ENCODE measurements at places on chromosomes 16 and 17.

DNA sequence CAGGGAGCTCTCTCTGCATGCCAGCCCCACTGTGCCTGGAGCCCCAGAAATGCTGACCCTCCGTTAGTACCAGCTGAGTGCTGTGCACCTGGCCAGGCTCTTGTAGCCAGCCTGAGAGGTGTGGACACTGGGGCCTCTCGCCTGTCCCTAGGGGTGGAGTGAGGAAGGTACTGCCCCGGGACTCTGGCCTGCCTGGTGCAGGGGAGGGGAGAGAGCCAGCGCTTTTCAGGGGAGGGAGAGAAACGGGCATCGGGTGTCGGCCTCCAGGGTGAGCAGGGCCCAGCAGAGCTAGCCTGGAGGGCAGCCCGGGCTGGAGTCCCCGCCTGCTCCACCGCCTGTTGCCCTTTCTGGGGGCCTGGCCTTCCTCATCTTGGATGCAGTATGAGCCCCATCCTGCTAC is 13.1 kb downstream of the MAP2K3 start:
- no peak for DNase-seq

DNA sequence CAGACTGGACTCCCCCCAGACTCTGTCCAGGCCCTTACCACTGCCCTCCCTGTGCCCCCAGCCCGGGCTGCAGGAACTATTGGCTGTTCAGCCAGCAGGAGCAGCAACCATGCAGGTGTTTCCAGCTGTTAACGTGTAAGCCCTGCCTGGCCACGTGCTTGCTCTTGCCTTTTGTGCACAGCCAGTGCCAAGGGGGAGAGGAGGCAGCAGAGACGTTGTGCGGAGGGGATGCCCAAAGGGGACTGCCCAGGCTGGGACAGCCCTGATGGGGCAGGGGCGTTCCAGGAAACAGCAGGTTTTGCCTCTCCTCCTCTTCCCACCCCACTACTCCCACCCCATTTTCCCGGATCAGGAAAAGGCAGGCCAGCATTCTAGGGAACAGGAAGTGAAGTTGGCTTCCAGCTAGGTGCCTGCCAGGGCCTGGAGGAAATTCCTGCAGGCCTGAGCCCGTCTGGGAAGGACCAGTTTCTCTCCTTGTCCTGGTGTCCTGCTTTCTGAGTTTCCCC is 16.7 kb upstream of the LASP1NB start:
- no peak for DNase-seq

DNA sequence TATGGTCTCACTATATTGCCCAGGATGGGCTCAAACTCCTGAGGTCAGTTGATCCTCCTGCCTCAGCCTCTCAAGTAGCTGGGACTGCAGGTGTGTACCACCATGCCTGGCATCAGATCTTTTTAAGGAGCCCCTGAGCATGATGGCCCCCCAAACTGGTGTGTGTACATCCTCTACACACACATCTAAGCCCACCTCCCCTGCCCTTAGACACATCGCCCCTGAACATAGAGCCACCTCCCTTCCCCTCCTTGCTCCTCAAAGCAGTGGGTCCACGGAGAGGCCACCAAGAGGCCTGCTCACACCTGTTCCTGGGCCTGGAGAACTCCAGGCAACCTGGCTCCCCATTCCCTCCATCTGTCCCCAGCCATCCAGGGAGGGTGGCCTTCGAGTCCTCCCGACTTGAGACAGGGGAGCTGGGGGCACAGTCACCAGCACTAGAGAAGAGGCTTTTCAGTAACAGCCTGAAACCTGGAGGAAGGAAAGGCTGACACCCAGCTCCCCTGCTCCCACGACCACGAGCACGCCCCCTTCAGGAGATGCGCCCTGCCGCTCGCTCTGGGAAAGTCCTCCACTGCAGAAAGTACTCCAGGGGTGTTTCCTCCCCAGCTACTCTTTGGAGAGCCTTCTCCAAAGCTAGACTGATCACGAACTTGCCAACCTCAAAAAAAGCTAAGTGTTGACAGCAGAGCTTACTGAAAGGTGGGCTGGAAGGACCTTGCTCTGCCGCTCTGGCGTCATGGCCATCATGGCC is 12.6 kb upstream of the PRR29 start:
- no peak for DNase-seq

DNA sequence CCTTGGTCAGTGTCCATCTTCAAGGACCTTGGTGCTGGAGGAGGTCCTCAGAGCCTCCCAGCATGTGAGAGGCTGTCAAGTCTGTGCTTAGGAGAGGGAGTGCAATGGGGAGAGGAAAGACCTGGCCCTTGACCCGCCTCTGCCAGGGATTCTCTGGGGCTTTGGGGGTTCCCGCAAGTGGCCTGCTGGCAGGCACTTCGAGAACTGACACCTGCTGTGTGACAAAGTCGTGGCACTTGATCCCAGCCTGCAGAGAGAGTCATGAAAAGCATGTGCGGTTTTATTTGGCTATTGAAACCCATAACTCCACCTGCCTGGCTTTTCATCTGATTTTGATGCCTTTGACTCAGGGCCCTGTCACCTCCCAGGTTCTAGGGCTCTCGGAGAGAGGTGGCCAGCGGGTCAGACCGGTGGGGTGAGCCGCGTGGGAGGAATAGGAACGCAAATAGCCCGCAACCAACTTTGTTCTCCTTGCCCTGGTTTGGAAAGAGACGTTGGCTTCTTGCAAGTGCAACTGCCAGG is 42.8 kb upstream of the GSE1 start:
- DNase-seq = peak; percentile 59

DNA sequence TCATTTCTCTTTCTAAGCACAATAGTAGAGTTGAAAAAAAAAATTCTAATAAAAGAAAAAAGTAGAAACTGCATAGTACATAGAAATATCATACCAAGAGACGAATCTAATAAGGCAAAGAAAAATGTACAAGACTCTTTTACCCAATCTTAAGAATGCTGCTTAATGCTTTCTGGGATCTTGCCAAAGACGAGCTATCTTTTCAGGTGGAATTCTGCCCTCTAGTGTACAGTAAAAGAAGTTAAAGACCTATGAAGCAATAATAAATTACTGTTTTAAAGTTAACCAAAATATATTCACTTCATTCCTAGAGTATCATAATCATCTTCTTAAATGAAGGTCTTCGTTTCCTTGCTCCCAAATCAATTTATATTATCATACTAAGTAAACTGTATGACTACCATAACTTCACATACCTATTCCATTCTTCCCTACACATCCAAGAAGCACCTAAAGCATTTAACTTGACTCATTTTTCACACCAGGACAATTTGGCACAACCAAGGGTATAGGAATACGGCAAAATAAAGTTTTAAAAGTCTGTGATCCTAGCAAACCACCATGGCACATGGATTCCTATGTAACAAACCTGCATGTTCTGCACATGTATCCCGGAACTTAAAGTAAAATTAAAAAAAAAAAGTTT is 47.7 kb downstream of the CFDP1 start:
- no peak for DNase-seq

- peak; percentile 74 for DNase-seq
Measured at GRCh38 chr17:77465358-77466041, 324.7 kb downstream of the SEC14L1 start.

GRCh38 chr17:17576772-17577234 is 14.7 kb downstream of the PEMT start:
- no peak for DNase-seq

GRCh38 chr16:88341551-88342290 is 41.0 kb upstream of the ZNF469 start:
- DNase-seq = no peak

- no peak for DNase-seq
Measured at GRCh38 chr16:48491517-48491916, 106.3 kb upstream of the SIAH1 start.

DNA sequence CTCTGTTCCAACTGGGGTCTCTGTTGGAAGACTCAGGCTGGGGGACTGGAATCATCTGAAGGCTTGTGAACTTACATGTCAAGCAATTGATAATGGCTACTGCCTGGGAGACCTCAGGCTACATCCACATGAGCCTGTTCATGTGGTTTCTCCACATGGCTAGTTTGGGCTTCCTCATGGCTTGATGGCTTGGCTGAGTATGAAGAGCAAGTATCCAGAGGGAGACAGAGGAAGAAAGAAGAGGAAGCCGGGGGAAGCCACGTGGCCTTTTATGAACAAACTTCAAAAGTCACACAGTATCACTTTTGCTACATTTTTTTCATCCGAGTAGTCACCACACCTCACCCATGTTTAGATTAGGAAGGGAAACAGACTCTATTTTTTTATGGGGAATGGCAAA is 158.9 kb downstream of the TRIM37 start:
- DNase-seq = no peak

- no peak for DNase-seq
Measured at GRCh38 chr16:64626776-64627175, 495.1 kb downstream of the CDH11 start.

DNA sequence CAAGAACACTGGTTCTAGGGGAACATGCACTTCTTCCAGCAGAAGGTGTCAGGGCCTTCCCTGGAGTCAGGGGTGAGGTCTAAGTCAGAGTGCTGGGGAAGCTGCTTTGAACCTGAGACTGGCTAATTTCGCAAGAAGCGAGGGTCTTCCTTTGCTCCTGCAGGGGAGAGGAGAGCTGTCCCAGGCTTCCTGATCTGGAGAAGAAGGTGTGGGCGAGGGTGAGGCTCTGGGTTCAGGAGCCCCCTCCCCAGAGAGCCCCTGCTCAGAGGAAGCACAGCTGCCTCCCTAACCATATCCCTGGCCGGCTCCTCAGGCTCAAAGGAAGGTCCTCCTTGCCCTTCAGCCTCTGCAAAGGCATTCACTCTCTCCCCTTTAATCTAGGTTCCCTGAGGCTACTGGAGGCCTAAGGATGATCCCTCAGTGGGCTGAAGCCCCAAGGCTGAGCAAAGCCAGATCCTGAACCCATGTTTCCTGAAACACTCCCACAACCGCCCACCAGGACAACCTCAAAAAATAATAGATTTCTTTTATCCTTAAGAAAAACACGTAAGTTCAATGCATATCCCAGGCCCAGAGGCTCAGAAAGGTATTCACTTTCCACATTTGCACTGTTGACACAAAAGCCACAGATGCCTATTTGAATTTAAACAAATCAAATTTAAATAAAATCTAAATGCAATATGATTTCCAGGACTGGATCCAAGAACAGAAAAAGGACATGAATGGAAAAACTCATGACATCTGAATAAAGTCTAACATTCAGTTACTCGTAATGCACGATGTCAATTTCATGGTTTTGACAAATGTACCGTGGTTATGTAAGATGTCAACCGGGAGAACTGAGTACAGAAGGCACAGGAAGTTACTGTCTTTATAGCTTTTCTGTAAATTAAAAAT is 71.5 kb upstream of the RCVRN start:
- DNase-seq = no peak

- DNase-seq = no peak
Measured at GRCh38 chr16:17225541-17225940, 245.2 kb downstream of the XYLT1 start.

DNA sequence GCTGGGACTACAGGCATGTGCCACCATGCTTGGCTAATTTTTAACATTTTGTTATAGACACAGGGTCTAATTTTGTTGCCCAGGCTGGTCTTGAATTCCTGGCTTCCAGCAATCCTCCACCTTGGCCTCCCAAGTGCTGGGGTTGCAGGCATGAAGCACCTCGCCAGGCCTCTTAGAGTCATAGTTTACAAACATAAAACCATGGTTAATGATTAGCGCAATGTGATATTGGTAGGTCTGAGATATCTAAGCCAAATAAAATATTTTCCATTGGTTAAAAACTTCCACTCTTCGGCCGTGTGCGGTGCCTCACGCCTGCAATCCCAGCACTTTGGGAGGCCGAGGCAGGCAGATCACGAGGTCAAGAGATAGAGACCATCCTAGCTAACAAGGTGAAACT is 16.6 kb downstream of the TXNDC11 start:
- no peak for DNase-seq

DNA sequence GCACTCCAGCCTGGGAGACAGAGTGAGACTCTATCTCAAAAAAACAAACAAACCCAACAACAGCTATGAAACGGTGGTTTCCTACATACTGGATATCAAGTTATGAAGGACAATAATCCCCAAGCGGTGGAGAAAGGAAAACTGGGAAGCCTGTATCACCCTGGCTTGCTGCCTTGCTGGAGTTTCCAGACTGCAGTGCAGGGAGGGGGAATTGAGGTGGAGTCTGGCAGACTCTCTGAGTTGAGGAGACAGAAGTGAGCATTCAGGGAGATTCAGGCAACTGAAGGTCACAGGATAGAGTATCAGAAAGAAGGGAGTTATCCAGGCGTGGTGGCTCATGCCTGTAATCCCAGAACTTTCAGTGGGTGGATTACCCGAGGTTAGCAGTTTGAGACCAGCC is 11.9 kb downstream of the QRICH2 start:
- no peak for DNase-seq

DNA sequence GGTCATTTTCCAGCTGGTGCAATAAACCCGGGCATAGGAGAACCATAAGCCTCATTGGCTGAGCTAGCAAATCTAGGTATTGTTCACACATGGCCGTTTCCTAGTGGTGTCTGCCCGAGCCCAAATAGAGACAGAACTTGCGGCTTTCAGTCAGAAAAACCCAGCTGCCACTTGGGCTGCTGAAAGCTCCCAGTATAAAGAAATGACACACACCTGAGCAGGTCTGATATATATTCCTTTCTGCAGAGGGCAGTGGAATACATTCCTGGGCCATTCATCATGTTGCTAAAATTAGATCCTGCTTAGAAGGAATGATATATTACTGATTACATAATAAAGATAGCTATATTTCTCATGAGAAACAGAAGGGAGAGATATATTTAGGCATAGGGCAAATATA is 83.9 kb upstream of the IRX5 start:
- no peak for DNase-seq

- no peak for DNase-seq
Measured at GRCh38 chr16:22370038-22370820, 4.2 kb downstream of the CDR2 start.

DNA sequence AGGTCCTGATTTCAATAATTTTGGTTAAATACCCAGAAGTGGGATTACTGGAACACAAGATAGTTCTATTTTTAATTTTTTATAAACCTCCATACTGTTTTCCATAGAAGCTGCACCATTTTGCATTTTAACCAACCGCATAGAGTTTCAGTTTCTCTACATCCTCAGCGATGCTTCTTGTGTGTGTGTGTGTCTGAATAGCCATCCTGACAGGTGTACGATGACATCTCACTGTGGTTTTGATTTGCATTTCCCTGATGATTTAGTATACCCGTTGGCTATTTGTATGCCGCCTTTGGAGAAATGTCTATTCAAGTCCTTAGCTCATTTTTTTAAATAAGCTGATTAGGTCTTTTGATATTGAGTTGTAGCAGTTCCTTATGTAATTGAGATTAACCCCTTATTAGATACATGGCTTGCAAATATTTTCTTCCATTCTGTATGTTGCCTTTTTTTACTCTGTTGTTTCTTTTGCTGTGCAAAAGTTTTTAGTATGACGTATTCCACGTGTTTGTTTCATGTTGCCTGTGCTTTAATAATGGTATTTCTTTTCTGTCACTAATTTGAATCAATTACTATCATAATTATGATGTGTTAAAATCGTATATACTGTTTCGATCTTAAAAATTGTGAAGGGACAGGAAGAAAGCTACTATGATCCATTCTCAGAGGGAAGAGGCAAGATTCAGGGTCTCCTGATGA is 227.2 kb upstream of the MON1B start:
- DNase-seq = no peak

- DNase-seq = no peak
Measured at GRCh38 chr16:53695070-53695469, 8.6 kb downstream of the RPGRIP1L start.

GRCh38 chr17:14436266-14436665 is 135.4 kb downstream of the HS3ST3B1 start:
- no peak for DNase-seq

All from GM19239 (cell line).